Karpas-422 (cell line): ENCODE measurements at places on chromosomes 7 and 10.

DNA sequence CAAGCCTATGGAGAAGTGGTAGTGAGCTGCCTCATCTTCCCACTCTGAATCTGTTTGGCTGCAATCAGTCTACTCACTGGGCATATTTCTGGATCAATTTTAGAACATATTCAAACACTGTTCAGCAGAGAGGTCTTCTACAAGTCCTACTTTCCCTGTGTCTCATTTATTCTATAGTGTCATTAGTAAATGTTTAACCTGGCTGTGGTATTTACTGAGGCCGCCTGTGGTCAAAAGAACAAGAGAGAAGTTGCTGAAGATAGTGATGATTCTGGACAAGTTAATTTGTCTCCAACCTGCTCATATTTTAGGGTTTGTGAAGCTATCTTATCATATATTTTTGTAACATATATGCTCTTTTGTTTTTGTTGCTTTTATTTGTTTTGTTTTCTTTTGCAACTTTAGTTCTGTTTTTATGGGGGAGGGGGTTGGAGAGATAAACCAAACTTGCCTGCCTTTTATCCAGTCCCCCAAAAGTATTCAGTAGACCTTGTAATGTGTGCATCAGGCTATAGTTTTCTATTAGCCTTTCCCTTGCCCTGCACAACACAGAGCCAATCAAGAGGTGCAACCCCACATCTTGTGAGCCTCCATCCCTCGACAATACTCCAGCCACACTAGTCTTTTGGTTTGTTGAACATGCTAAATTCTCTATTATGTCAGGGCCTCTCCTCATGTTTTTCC, 362.8 kb upstream of the MBL2 start:
- no peak for DNase-seq

- DNase-seq: peak; percentile 90
Observed at GRCh38 chr7:45259966-45260646, 102.5 kb downstream of the RAMP3 start.

DNA sequence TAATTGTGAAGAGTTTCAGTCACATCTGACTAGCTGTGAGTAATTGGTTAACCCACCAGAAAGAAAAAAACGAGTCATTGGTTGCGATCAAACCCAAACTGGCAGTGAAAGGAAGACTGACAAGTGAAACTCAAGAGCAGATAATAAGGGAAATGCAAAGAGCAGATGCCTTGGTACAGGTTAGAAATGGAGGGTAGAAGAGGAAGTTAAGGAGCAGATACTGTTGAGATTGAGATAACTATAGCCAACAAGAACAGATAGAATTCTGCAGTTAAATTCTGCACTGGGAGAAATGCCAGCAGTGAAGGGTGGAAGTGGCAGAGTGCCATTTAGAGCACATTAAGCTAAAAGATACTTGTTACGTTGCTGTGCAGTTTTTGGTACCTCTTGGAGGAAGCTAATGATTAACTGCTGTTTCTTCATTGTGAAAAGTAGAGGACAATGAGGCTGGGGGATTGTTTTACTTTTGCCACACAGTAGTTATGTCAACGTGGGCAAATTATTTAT, 65.8 kb downstream of the CDK13 start:
- peak; percentile 63 for DNase-seq

GRCh38 chr10:27581225-27581624, 77.1 kb downstream of the RAB18 start:
- DNase-seq: no peak

GRCh38 chr10:81843042-81843441, 32.0 kb upstream of the NRG3 start:
- peak; percentile 44 for DNase-seq

GRCh38 chr7:93150200-93150835, 2.1 kb upstream of the SAMD9L start:
- DNase-seq: no peak

- no peak for DNase-seq
Observed at GRCh38 chr10:63054889-63055611, 78.1 kb upstream of the NRBF2 start.

GRCh38 chr10:109427411-109427810, 495.9 kb downstream of the XPNPEP1 start:
- no peak for DNase-seq

DNA sequence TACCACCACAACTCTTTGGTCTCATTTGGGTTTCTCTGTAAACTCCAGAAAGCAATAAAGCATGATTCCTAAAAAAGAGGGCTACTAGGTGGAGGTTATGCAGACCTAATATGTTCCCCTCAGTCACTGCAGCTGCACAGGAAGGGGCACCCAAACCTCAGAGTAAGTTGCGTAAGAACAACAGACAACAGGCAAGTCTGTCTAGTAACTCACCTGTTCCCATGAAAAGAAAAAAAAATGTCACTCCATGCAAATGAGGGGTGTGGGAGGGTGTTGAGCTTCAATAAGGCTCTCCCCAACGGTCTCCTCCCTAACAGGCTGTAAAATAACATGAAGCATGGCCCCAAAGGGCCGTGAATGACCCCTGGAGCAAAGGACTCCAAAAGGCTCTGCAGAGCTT, 461.4 kb downstream of the KCNMA1 start:
- no peak for DNase-seq

DNA sequence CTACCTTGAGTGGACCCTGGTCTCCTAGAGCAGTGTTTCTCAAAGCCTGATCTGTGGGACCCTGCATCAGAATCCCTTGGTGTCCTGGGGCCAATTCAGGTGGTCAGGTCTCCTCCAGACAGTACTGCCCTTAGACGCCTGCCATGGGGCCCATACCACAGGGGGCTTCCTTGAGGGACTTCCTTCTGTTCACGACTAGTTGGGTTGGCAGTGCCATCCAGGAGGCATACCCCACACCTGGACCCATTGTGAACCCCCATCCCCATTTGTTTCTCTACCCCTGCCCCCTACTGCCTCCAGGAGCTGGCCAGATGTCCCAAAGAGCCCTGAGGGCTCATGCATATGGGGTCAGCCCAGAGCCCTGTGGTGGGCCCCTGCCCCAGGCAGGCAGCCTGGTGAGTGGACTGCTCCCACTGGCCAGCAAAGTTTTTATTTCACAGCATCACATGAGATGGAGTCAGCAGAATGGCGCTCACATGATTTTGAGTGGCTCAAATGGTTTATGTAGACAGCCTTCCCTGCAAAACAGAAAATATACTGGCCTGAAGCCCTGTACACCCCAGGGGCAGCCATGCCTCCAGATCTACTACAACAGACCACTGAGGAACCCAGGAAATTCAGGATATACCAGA, 259.9 kb upstream of the ZMIZ1 start:
- DNase-seq: no peak

GRCh38 chr10:21500578-21500910, 24.9 kb downstream of the SKIDA1 start:
- DNase-seq: no peak

DNA sequence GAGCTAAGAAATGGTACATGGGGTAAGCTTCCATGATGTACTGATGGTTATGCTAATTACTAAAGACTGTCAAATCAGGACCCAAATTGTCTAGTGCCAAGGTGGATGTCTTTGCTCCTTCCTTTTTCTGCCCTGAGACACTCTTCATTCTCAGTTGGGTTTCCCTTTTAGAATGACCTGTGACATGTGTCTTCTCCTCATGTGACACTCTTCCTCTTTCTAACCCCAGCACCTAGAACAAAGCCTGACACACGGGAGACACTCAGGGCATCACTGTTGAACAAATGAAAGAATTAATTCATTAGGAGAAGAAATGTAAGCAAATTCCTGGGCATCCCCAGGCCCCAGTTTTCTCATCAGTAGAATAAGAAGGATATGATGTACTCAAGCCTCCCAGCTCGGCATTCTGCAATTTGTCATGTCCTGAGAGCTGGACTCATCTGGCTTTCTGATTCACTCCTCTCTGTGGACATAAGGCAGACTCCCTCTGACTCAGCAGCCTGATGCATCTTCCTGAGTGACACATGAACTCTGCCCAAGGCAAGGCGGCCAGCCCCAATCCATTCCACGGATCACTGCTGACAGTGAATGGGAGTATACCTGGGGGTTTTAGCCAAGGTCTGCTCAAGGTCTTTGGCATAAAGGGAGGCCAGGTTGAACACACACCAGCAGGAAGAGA, 473.8 kb downstream of the KCNMA1 start:
- DNase-seq: no peak

DNA sequence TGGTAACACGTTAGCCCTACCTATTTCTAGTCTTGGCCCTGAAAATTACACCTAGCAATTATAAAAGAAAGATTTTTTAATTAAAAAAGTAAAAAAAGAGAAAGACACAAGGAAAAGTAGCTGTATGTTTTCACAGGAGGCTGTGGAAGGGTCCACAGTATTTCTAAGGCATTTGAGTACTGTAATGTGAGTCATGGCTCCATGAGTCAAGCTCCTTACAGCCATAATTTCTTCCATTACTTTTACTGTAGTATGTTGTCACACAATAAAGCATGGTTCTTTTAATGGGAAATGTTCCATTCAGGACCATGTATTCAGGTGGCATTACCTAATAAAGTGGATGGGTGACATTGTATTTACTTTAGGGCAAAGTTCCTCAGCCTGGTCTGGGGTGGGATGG, 113.4 kb downstream of the GPR37 start:
- no peak for DNase-seq

GRCh38 chr10:107924458-107924857, 760.0 kb upstream of the SORCS1 start:
- DNase-seq: no peak

- no peak for DNase-seq
Observed at GRCh38 chr10:67923551-67923950, 39.1 kb downstream of the SIRT1 start.

DNA sequence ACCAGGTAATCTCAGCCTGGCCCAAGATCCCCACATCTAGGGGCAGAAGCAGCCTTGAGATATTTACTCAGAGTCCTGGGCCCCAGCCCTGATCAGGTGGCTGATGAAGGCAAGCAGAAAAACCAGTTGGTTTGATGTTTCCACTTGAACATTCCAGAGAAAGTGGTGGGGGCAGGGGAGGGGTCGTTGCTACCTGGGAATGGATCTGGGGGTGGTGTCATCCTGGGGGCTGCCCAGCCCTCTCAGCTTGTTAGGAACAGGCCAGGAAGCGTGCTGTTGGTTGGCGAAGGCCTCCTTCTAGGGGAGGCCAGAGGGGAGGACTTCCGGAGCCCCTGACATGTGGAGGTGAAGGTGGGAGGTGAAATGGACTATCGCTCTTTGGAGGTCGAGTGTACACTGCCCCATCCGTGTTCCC, 3.7 kb upstream of the ABHD11 start:
- DNase-seq: no peak

GRCh38 chr7:75711076-75711475, 27.7 kb downstream of the HIP1 start:
- no peak for DNase-seq

DNA sequence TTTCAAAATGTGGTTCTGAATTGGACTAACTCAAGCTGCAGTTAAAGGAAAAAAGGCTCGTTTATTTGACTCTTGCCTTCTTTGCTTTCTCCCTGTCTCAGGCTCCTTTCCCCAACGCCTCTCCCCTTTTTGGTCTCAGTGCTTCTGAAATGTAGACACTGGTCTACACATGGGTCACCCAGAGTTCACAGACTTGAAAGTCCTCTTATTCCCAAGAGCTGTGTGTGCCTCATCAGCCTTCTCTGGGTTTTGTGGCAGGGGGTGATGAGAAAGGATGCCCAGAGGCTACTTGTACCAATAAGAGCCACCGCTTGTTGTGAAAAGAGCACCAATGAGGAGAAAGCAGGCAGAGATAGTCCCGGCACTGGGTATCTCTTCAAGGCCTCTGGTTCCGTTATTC, 125.7 kb downstream of the BICC1 start:
- no peak for DNase-seq

- no peak for DNase-seq
Observed at GRCh38 chr7:53229202-53229601, 193.8 kb downstream of the POM121L12 start.

DNA sequence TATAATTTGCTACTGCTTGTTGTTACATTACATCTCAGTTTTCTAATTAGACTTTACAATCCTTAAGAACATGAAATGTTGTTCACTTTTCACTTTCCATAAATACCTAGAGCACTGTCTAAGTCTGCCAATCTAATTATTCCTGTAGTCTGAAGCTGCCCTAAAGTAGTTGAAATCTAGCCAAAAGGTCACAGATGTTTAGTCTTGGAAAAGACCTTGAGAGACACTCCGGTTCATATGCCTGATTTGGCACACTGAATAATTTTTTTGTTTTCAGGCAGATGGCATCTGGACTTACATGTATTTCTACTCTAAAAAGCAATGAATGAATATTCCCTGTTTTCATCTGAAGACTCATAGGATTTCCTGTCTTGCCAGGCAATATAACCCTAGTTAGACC, 359.1 kb downstream of the ANKRD7 start:
- DNase-seq: no peak

DNA sequence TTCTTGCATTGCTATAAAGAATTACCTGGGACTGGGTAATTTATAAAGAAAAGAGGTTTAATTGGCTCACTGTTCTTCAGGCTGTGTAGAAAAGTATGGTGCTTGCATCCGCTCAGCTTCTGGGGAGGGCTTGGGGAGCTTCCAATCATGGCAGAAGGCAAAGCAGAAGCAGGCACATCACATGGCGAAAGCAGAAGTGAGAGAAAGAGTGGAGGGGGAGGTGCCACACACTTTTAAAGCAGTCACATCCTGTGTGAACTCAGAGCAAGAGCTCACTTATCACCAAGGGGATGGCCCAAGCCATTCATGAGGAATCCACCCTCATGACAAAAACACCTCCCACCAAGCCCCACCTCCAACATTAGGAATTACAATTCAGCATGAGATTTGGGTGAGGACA, 303.5 kb downstream of the OTUD1 start:
- peak; percentile 49 for DNase-seq

- DNase-seq: peak; percentile 82
Observed at GRCh38 chr7:25820432-25821040, 331.5 kb upstream of the NFE2L3 start.

DNA sequence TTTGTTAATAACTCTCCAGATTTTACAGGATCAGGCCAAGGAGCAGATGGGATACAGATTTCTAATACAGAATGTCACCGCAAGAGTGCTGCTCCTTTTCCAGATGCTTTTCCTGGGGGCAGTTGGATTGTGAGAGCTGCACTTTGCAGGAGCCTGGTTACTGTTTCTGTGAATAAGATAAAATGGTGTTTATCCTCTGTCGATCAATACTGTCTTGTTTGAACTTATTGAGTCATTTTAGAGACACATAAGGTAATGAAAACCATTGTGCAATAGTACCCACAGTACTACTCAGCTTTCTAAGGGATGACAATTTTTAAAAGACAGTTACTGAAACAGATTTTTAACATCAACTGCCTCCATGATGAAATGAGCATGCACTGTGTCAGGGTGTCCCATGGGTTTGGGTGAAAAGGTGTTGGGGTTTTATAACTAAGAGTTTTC, 2.9 kb downstream of the A1CF start:
- DNase-seq: no peak

DNA sequence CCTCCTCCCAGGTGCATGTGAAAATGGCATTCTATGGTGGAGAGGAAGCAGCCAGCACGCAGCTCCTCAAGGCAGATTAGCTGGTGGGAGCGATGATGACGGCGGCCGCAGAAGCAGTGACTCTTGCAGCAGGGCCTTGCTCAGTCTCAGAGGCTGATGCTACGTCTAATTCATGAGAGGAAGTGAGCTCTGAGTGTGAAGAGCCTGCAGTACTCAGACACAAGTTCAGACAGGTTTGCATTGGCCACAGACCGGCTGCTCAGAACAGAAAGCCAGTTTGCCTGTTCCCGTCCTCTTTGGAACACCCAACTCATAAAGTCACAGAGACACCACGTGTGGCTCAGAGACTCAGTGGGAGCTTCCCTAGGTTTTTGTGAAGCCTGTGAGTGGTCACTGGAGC, 136.5 kb downstream of the ADARB2 start:
- no peak for DNase-seq

- no peak for DNase-seq
Observed at GRCh38 chr10:125424191-125424847, 258.6 kb downstream of the TEX36 start.
